ENCODE measurements at places on chromosomes 3 and 15.

DNA sequence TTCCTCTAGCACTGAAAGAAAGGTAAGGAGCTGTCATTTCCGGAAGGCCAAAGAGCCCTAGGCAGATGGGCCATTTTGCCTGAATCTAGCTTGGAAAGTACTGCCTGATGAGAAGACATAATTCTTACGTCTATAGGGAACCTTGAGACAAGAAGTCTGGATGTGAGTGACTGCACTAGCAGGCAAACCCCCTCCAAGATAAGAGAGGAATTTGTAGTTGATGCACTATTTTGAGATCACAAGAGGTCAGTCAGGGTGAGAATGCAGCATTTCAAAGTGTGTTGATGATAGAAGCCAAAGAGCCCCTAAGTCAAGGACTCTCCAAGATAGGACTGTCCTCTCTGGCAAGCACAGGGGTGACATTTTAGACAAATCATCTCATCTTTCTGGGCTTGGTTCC, 99.2 kb downstream of the HES1 start:
- DNase-seq = no peak

DNA sequence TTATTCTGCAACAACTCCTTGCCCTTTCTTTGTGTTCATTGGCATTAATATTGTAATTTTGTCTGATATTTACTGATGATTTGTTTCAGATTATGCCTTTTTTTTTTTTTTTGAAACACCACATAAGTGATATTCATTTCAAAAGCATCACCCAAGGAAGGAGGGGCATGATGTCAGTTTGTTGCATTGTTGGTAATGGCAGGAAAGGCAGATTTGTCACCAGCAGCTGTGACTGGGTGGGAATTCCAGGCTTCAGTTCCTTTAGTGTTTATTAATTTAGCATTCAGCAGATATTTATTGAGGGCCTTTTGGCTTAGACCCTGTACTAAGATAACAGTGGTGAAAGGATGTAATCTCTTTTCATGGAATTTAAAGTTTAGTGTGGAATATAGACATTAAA, 19.5 kb downstream of the SENP2 start:
- no peak for DNase-seq

DNA sequence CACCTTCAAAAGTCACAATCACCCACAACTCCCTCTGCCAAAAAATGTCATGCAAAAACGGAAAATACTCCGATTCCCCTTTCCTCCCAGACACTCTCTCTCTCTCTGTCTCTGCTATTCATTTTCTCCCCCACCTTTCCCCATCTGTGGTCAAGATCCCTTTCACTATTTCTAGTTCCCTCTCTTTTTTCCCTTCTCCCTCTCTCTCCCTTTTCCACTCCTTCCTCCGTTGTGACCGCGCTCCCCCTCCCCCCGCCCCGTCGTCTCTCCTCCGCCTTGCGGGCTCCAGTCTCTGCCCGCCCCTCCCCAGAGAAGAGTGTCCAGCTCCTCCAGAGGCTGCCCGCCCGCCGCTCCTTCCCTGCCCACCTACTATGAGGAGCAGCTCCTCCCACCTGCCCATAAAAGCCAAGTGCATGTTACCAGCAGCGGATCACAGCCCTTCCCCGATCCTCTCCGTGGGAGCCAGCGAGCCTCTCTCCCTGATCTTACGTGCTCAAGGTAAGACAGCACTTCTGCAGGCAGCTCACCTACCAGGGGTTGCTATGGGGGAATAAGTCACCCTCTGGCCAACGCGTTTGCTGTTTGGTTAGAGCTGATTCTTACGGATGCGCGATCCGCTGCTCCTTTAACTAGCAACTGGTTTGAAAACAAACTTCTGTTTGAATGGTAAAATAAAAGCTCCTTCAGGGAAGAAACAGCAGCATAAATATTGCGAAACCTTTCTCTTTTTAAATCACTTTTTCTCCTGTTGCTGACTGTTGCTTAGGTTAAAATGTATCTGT, at the start of gene COL8A1:
Gene COL8A1, plus strand, starts transcription at position 428 of the 782 bp plus-strand sequence. CDS start 152,089 bp downstream, outside the sequence.
- DNase-seq = peak; percentile 87

DNA sequence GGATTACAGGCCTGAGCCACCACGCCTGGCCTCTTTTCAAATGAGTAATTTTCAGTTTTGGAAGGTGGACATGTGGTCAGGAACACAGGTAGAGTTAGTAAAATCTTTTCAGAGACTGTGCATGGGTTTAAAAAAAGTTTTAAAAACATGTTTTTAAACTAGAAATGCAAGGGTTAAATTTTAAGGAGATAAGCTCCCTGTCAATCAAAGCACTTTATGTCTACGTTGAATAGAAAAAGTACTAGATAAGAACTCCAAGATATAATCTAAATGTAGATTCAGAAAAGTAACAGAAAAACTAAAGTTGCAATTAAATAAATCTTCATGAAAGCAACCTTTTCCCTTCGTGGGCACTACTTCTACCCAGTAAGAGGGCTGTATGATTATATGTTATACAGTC, 131.7 kb downstream of the CLASP2 start:
- DNase-seq = no peak

DNA sequence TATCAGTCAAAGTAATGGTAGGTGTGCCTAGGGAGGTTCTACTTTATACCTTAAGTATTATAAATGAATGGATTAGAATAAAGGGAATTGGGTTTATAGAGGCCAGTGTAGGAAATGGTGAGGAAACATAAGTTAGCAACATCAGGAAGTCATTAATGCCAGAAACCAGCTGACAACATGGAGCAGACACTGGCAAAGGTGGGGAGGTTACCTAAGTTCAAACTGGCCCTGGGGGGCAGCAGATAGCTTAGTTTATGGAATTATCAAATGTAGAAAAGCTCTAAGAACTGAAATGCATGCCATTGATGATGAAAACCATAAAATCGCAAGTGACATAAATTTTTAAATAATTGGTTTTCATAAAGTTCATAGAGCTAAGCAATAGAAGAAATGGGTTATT, 498.6 kb downstream of the NAALADL2 start:
- DNase-seq = no peak

DNA sequence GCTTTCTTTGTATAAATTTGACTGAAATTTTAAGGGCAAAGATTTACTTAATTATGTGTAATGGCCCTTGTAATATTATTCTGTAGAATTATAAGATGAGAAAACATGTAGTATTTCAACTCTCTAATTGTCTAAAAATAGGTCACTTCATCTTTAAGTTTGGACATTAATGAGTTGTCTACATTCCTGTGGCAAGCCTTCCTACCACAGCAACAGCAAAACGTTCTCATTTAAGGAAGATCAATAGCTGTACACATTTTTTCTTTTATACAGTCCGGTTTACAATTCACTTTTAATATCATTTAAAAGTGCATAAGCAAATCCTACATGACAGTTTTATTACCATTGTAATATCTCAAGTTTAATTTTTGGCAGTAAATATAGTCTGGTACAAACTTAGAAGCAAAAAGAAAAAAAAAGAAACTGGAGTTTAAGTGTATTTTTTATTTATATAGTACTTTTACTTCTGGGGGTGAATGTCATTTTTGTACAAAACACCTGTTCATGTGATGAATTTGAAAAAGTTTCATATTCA, 501.8 kb downstream of the ZPLD1 start:
- DNase-seq = no peak

- no peak for DNase-seq
These were observed 49.5 kb downstream of the CEP63 start for GRCh38 chr3:134535186-134535970.

GRCh38 chr3:147336543-147337278, 69.6 kb downstream of the ZIC4 start:
- DNase-seq = no peak

DNA sequence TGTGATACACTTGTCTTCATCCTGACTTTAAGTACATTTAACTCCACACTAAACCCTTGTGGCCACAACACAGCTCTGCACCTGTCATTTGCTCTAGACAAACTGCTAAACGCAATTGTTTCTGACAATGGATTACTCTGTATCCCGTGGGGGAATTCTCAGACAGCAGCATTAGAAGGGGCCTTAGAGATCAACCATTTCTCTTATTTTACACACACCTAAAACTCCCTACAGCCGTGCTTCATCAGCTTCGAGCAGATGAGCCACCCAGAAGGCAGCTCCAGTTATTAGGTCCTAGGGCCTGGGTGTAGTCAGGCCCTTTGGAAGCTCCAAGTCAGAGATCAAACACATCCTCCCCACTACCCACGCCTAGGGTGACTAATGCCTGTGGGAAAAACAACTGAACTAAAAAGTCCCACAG, 1.3 kb upstream of the IL12A start:
- no peak for DNase-seq

DNA sequence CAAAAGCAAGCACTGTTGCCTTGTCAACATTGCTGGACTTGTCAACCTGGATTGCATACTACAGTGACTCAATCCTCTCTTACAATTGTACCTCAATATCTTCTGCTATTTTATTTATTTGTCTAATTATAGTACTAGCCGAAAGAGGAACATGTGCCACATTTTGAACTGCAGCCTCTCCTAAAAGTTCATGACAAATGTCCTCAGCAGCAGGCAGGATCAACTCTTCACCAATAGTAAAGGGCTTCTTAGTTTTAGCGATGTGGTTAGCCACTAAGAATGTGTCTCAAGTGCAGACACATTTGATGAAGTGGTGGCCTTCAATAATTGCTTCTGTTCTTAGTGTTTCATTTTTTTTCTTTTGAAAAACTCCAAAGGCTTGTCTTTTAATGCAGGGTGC, 13.2 kb downstream of the DOCK3 start:
- no peak for DNase-seq

DNA sequence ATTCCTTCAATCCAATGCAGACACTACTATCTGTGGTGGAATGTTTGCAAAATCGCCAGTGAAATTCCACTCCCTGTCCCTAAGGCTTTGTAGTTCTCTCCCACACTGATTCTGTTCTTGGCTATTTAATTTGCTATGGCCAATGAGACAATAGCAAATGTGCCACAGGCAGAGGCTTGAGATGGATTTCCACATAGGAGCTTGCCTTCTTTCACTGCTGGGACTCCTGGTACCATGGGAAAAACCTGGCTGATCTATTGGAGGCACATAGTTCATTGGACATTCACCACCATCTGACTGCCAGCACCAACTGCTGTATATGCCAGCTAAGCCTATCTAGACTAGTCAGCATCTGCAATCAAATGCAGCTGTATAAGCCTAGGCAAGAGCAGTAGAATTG, 103.8 kb downstream of the NR1D2 start:
- no peak for DNase-seq

DNA sequence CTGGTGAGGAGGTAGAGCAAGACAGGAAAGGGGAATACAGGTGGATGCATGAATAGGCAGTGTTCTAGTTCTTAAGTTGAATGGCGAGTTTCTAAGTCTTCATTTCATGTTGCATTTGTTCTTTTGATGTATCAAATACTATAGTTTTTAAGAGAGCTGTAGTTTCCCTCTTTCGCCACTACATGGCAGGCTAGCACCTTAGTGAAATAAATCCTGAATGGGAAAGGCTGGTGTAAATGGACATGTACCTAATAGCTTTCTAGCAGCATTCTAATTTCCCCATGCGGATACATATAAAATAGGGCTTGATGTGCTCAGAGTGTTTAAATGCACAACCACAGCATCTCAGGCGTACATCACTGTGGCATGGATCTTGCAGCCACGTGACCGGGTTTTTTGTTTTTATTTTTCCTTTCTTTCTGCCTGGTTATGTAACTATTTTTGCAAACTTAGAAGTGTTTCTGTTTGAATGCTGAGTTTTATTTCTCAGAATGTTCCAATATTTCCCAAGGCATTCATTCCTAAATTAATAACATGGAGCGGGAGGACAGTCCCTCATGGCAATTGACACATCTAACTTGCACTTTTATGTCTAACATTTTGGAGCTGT, 23.5 kb upstream of the CLN6 start:
- DNase-seq = peak; percentile 69

GRCh38 chr3:134055661-134056060, 25.9 kb upstream of the SLCO2A1 start:
- peak; percentile 3 for DNase-seq

Data from endodermal cell (in vitro differentiated cells).